ENCODE measurements at places on chromosomes 1 and 21.

DNA sequence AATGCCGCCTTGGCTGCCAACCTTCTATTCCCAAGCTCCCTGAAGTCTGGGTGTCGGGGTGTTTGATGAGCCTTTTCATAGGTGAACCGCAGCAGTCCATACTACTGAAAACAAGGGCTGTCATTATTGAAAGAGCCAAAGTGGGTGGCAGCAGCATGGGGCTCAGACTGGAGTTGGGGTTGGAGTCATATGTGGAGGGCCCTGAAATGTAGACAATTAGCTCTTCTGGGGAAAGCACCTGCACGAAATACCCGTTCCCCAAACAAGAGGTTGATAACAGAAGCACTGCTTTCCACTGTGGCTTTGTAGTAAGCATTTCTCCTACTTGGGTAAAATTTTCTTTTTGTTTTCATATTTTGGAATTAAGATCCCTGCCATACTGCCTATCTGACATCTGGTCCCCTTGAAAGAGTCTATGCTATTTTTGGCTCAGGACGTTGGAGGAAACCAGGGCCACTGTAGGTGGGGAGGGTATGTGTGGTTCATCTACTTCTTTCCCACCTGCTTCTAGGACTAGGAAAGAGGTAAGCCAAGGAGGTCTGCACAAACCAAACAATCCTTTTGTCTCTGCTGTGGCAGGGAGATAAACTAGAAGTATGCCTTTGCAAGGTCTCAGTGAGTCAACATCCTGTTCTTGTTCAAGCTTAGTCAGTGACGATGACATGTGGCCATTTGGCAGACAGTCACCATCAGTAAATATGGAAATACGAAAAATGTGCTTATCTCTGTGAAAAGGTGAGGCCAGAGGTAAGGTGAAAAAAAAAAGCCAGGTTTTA, 197.0 kb upstream of the UBE2U start:
- no peak for DNase-seq

DNA sequence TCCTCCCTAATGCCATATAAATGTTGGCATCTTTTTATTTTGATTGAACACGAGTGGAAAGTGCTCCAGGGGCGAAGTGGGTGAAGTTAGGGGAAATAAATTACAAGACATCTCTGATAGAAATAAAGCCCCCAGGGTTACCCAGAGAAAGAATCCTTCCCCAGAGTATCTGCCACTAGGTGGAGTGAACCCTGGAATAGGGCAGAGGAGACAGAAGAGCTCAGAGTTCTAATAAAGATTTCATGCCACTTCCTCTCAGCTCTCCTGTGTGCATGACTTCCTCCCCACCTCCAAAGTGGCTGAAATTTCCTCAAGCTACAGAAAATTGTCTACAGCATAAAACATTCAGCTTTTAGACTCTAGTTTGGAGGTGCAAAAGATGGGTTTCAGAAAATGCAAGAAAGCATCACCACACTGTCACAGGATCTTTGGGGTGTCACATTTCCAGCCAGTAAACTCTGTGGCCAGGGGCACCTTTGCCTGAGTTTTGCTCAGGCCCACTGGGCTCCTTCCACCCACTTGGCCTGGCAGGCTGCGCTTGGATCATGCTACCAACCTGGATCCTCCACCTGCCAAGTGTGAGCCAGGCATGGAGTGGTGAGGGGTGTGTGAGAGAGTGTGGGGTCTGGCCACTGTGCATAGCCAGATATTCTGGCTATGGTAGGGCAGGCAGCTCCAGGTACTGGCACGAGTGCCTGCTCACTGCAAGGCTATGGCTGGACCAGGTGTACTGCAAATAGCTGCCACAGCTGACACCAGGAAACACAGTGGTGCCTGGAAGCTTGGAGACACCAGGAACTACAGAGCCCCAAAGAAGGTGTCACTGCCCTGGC, 208.8 kb upstream of the USP25 start:
- DNase-seq = no peak

- no peak for DNase-seq
Observed at GRCh38 chr1:85934516-85934915, 222.1 kb downstream of the COL24A1 start.

DNA sequence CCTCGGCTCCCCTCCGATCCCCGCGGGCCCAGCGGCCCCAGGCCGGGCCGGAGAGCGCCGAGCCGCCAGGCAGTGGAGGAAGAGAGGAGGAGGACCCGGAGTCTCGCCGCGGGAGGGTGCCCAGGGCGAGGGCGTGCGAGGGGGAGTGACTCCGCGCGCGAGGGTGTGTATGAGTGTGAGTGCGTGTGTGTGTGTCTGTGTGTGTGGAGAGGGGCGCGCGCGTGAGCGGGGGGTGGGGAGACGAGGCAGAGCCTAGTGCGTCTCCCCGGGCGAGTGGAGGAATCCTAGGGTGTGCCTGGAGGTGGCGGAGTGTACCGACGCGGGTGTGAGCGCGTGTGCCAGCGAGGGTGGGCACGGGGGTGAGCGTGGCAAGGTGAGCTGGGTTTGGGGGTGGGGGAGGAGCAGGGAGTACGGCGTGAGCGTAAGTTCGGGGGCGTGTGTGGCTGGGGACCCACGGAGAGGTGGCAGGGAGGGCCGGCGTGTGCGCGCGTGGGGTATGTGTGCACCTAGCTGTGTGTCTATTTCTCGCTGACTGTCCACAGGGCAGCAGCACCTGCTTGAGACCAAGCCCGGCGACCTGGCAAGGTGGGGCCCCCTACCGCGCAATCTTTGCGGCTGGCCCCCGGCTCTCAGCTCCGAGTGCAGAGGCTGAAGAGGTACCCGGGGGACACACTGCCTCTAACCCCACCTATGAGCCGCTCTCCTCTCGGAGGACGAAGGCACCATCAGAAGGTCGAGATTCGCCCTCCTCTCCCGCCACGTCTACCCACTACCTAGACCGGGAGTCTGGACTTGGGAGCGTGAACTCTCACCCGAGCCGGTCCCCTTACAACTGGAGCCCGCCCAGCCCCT, 784 bp upstream of the KCND3 start:
- DNase-seq = no peak

DNA sequence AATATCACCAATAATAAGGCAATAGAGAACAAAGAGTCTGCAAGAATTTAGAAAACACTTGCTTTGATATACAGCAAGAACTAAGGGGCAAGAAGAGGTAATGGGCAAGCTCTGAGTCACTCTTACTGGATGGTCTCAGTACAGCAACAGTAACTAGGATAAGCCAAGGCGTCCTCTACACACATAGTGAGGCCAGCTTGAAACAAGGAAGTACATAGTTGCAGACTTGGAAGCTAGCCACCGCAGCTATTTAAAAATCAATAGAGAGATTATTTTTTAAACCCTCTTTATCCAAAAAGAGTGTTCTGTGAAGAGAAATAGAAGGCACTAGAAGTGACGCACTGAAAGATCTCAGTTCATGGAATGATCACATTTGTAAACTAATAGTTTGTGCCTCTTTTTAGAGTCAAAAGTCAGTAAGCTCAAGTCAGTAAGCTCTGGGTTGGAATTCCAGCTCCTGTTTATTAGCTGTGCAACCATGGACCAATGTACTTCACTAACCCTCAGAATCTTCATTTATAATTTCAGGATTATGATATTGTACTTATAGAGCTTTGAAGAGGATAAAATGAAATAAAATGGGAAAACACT, 118.6 kb downstream of the AKT3 start:
- no peak for DNase-seq

GRCh38 chr1:75035536-75035935, 98.7 kb upstream of the LHX8 start:
- no peak for DNase-seq

- DNase-seq = no peak
Observed at GRCh38 chr1:166570954-166571353, 268.3 kb upstream of the POGK start.

DNA sequence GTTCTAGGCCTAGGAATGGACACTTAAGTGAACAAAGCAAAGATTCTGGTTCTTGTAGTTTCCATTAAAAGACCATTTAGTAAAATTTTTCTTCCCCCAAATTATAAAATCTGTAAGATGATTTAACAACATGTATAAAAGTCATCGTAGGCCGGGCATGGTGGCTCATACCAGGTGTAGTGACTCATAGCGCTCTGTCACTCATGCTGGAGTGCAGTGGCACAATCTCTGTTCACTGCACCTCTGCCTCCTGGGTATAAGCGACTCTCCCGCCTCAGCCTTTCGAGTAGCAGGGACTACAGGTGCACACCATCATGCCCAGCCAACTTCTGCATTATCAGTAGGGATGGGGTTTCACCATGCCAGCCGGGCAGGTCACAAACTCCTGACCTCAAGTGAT, 9.1 kb downstream of the ASPM start:
- DNase-seq = no peak

DNA sequence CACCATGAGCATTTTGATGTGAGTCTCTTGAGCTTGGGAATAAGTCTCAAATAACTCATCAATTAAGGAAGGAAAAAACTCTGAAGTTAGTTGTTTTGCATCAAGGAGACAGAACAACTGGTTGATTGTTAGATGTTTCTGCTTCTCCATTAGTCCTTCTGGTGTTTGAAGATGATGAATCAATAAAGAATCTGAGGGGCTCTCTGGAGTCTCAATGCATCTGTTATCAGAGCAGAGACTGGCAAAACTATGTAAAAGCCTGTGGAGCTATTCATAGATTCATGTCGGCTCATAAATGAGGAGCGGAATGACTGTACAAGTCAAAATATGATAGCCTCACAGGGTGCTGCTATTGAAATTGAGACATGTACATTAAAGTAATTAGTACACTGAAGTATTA, 73.3 kb upstream of the ZC3H11B start:
- no peak for DNase-seq

DNA sequence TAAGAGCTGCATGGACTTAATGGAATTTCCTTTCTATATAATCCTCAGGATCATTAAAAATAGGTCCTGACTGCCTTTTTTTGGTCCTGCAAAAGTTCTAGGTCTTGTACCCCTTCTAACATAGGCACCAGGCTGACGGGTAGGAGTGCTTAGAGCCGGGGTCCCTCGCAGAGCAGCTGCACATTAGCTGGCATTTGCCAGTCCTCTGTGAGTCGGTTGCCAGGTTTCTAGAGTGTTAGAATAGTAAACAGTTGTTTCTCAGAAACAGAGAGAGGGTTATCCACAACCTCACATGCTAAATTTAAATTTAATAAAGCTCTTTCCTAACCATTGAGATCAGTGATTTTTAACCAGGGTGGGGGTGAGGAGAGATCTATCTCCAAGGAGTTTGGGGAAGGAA, 35.4 kb upstream of the HEATR1 start:
- no peak for DNase-seq

DNA sequence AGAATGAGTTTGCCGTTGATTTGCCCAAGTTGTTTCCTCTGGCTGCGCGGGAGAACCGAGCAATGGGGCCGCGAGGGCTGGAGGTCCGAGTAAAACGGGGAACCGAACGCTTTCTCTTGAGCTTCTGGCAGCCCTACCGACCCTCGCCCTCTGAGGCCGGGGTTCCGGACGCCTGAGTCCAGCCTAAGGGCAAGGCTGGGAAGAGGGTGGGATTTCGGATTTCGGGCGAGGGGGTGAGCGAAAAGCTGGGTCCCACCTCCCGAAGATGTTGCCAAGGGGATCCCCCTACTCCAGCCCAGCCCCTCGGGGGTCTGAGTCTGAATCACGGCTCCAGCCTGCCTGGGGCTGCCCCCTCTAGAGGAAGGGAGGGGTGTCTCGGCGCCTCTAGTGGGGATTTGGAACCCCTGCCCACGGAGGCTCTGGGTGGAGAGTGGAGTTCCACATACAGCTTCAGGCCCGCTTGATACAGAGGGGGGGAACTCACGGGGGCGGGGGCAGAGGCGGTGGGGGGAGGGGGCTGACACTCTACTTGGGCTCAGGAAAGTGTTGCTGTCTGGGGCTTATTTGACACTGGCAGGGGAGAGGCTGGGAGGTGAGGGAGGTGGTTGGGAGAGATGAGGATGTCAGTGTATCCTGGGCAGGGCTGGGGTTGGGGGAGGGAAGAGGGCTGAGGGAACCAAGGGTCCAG, 617 bp downstream of the KIRREL1 start:
- DNase-seq = no peak

GRCh38 chr1:59415881-59416280, 119.0 kb downstream of the FGGY start:
- no peak for DNase-seq

- no peak for DNase-seq
Observed at GRCh38 chr1:205127646-205128045, 5.9 kb upstream of the RBBP5 start.

- no peak for DNase-seq
Observed at GRCh38 chr1:7628273-7628672, 142.8 kb upstream of the VAMP3 start.

GRCh38 chr1:88021529-88021928, 662.5 kb upstream of the PKN2 start:
- DNase-seq = no peak

GRCh38 chr1:204074274-204075138, 1.6 kb downstream of the SOX13 start:
- DNase-seq = peak; percentile 48

- no peak for DNase-seq
Observed at GRCh38 chr1:170290276-170290675, 144.5 kb downstream of the NTMT2 start.

DNA sequence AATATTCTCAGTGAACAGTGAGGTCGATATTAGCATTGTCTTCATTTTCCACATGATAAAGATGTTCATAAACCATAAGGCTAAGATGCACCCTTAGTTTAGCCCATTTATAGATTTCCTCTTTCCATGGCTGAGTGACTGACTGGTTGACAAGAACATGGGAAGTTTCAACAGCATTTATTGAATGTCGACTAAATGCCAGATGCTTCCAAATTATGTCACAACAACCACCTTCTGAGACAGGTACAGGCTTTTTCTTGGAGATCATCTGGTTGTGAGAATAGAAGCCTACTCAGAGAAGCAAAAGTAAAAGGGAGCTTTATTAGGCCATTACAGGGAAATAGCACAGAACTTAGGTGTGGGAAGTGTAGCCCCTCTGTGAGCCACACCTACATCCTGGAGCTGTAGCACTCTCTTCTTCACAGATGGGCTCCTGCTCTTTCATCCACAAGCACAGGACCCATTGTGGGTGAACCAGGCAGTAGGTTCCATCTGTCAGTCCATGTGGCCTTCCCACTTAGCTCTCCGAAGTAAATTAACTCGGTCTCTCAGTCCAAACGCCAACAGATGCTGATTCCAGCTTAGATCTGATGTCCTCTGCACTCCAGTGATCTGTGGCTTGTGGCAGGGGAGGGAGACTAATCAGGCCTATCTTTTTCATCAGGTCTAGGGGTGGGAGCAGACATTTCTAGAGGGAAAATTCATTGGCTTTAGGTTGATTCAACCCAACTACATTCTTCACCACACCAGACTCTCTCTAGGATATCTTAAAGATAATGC, 14.3 kb downstream of the ATP2B4 start:
- DNase-seq = peak; percentile 39

Measured in BE2C (cell line).